ENCODE measurements at places on chromosomes 6 and 20. TPM values are rescaled to one million over a fixed set of nuclear protein-coding genes. Genes with fewer than 3 reads are reported as not detected.
A peak's percentile ranks its signal among the peaks of the same experiment; 100 is the strongest.

DNA sequence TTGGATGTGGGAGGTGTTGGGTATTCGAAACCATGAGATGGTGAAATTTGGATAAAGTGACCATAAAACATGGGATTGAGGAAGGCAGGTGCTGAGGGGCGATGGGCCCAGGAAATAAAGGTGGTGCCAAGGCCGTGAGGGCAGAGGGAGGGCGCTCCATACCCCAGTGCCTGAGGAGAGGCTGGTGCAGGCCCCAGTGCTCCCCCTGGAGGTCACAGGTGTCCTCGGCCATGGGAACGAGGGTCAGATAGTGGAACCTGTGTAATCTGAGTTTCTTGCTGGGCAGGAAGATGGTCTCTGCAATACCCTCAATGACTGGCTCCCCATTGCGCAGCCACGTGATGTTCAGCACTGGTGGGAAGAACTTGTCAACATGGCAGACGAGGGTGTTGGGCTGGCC, 16.2 kb downstream of the HLA-DPB1 start:
- no peak for DNase-seq

DNA sequence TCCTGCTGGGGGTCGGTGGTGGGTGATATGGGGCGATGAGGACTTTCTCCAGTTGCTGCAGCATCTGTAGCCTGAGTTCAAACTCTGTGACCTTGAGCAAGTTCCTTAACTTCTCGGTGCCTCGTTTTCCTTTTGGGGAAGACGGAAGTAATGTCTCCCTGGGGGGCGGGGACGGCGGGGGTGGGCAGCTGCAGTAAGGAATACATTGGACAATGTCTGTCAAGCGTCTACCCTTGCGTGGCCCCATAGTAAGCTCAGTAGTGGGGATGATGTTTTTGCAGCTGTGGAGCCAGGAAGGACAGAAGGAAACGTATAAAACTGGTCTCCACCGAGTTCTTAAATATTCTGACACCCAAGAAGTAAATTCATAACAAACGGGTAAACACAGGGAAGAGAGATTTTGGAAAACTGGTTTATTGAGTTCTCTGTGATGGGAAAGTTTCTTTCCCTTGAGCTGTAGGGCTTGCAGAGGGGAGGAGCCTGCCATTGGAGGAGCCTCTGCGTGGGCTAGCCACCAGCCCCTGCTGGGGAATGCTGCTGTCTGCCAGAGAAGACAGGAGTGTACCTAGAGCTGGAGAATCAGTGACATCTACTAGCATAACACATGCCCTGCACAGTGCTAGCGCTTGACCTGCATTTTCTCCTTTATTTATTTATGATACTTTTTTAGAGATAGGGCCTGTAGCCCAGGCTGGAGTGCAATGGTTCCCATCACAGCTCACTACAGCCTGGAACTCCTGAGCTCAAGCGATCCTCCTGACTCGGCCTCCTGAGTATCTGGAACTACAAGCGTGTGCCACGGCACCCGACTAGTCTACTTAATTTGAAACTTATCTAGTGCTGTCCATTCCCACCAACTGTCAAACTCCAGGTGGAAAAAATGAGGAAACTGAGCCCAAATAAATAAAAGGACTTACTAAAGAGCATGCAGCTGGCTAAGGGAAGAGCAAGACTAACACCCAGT, 1.2 kb upstream of the ACSS1 start:
- no peak for DNase-seq

DNA sequence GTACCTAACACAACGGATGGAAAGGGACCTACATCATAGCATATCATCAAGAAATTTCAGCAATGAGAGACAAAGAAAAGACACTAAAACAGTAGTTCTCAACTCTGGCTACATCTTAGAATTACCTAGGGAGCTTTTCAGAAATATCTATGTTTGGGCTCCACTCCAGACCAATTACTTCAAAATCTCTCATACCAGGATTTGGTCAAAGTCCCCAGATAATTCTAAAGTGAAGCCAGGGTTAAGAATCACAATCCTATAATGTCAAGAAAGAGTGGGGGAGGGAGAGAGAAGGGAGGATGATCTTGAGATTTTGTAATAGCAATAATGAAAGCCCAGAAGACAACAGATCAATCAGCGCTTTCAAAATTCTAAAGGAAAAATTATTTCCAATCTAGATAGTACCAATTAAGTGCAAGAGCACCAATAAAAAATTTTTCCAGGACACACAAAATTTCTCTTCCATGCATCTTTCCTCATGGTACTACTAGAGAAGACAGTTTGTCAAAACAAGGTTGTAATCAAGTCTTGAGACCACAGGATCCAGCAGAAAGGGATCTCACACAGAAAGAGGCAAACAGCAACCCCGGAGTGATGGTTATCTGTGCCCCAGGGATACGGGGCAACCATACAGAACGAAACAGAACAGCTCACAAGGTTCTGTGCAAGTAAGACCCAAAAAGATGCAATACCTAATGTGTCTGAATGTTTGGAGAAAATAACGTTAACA, 152.9 kb upstream of the DST start:
- DNase-seq, result no peak

DNA sequence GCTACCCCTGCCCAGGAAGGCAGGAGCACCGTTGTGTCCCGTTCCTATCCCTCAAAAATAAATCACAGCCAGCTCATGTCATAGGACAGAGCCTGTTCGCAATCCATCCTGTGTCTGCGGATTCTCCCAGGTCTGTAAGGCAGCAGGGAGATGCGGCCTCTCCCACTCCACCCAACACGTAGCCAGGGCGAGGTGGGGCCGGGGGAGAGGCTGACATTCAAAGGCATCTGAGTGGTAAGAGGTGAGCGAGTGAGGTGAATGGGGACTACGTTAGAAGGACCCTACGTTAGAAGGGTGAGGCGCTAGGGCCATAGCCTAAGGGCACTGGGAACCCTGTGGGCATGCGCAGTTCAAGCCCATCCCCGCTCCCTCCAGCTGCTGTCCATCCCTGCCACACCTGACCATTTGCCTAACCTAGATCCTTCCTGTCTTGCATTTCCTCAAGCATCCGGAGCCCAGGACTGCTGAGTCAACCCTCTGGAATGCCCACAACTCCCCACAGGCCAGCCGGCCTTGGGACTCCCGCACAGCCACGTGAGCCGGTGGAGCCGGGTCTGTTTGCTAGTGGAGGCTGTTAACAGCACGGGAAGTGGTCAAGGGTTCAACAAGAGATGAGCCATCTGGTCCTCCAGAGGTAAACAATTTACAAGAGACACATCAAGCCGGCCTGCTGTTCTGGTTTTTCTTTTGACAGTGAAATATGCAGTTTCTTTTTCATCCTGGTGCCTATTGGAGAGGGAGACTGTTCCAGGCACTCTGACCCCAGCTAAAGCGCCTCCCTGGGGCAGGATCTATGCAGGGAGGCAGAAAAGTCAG, 45.9 kb downstream of the RIPOR3 start:
- DNase-seq, result peak; percentile 99

DNA sequence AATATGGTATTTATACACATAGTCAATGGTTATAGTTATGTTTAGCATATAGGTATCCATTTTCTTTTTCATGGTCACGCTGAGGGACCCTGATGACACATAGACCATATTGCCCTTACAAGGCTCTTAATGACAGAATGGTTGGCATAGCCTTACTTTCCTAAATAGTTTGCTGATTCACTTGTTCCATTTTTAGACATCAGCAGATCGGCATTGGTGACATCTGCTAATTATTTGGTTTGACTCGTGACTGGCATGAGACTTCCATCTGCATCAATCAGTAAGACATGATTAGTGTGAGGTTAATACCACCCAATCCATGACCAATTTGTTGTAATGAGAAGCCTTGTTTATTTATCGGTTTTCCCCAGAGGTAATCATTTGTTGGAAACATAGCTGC, 309.7 kb downstream of the ALDH8A1 start:
- DNase-seq, result no peak

DNA sequence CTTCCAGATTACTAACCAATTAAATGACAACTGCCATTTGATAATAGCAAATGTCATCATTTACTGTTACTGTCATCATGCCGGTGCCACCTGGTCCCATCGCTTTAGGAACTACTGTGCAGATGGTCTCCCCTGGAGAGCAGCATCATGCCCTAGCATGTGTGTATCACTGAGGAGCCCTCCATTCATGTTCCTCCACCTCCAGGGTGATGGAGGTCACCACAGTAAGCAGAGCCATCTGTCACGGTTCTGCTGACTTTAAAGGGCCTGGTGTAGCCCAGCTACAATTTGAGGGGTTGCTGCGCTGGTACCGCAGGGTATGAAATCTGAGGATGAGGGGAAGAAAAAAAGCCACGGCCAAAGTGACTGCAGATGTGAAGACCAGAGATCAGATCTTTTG, 118.8 kb upstream of the KCNK16 start:
- DNase-seq, result no peak

GRCh38 chr20:4217349-4217841, 202.0 kb upstream of the RNF24 start:
- no peak for DNase-seq

DNA sequence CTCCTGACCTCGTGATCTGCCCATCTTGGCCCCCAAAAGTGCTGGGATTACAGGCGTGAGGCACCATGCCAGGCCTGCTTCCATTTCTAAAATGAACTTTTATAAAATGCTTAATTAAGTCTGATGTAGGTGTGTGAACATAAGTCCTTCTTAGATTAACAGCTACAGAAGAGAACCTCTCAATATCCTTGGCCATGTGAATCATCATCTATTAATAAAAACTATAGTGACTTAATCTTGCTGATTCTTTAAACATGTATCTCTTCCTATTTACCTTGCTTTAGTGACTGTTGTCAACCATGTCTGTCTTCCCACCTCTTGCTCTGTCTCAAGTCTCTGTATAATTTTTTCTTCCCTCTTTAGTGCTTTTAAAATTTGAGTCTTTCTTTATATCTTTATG, 127.1 kb downstream of the JARID2 start:
- DNase-seq, result no peak

GRCh38 chr6:109241199-109241598, 141.1 kb downstream of the CD164 start:
- DNase-seq, result no peak

The TOMM34 gene
- 62.3 TPM for total RNA-seq
